8988T (cell line): ENCODE measurements at places on chromosomes 6 and 20.

GRCh38 chr20:8132484-8133309, 631 bp downstream of the PLCB1 start:
- DNase-seq, result no peak

DNA sequence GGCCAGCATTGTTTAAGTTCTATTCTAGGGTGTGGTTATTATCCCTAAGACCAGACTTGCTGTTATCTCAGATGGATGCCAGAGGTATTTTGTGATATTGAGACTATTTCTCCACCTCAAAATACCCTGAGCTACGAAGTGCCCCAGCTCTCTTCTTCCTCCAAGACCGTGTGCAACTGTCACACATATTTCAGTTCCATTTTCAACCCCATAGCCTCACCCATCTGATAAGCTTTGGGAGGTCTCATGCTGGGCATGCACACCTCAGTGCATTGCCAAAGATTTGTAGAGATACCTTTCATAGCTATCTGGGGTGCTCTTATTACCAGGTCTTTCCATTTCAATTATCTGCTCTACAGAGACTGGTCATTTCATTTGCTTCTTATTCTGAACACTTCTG, 815.8 kb upstream of the EYS start:
- DNase-seq, result no peak

DNA sequence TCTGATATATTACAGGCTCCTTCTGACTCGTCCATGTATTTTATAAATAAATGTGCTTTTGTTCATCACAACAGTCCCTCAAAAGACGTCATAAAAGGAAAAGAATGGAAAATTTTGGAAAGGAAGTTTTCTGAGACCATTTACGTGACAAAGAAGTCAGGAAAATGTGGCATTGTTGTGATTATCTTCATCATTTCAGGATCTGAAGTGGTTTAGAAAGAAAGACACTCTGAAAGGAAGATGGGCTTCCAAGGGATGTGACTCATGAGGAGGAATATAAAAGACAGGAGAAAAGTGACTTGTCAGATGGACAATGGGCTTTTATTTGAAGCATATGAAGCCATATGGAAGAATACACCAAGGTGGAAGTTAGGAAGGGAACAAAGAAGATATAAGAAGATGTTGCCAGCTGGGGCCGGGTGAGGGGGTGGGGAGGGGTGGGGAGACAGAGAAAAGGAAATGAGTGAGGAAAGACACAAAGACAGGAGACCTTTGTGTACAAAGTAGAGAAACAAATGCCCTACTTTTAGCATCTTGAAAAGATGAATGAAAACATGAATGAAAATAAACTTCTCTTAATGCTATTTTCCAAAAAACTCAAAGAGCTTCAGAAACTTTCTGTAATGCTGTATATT, 190.3 kb upstream of the PREP start:
- DNase-seq, result no peak

DNA sequence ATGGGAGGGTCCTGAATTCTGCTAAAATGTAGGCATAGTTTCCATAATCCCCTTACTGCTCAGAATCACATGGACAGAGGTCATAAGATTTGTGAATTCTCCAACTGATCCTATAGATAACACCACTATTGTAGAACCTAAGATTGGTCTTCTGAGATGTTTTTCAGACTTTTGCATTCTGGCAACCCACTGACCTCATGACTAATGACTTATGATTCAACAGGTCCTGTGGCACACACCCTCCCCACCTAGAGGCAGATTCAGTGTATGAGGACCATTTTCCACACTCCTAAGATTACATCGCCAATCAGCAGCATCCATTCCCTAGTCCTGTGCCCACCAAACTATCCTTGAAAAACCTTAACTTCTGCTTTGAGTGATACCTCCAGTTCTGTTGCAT, 207.2 kb downstream of the BTBD9 start:
- no peak for DNase-seq

DNA sequence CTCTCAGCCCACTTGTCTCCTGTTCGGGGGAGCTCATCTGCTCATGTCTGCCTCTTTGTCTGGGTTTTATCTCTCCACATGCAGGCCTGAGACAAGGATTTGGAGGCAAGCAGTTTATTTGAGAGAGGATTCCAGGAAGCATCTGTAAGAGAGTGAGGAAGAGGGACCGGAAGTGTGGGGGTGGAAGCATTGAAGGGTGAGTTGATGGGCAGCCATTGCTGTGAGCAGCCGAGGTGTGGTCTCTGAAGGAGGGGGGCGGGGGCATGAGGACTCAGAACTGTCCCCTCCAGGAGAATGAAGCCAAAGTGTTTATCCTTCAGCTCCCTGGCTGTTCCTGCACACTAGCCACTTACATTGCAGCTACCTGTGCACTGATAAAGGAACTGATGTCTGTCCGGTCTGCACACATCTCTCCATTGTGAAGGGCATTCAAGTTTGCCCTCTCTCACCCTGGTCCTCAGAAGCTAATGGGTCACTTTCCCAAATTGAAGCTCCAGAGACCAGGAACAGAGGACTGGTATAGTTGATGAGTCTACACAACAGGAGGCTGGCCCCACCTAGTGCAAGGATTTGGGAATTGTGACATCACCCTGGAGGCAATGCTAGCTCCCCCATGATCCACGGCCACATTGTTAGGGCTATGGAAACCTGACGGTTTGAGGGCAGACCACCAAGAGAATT, 100.5 kb upstream of the FOXA2 start:
- DNase-seq, result no peak

DNA sequence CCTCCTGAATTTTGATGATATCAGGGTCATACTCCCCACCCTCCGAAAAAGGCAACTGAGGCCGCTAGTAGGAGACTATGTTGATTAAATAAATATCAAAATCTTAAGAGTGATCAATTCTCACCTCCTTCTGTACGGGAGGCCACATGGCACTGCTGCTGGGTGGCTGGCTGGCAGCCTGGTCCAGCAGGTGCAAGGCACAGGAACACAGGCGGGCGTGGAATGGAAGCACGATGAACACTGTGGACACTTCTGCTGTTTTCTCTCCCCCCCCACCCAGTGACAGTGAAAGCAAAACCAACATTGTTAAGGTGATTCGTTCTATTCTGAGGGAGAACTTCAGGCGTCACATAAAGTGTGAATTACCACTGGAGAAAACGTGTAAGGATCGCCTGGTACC, 9.7 kb upstream of the CLDN20 start:
- no peak for DNase-seq

DNA sequence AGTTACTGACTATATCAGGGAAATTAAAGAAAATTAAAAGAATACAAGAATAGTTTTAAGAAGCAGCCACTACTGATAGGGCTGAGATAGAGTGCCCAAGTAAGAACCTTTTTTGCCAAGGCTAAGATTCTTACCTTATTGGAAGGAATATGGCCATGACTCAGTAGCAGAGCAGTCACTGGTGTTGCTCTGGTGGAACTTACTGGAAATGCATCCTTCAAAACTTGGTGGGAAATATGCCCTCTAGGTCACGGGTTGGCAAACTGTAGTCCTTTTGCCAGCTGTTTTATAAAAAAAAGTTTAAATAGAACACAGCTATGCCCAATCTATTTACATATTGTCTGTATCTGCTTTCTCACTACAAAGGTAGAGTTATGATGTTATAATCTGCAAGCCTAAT, 6.0 kb downstream of the HSF2 start:
- DNase-seq, result no peak

DNA sequence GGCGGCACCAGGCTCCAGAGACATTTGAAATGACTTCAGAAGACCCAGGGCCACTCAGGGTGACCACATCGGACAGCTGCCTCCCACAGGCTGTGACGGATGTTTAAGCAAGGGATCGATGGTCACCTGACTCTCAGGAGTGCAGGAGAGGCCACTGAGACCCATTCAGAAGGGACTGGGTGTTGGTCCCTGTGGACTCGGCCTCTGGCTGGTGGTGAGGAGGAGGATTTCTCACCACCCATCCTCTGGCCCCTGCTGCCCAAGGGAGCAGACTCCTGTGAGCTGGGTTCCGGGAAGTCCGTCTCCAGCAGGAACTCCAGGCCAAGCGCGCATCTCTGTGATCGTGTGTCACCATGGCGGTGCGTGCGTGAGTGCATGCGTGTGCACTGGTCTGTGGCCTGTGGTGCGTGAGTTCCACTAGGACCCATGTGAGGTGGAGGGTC, 25.5 kb downstream of the NPEPL1 start:
- no peak for DNase-seq

DNA sequence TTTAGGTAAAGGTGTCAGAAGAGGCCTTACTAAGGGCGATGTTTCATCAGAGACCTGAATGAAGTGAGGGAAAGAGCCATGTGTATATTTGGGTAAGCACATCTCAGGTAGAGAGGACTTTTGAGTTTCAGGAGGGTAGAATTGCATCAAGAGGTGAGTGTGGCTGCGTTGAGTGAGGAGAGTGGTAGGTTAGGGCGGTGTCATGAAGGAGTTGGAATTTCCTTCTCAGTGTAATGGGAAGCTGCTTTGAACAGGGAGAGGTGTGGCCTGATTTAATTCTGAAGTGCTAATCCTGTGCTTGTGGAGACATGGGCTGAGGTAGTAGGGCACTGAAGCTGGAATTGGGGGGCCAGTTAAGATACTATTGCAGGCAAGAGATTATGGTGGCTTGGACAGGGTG, 53.9 kb downstream of the IGF2R start:
- DNase-seq, result no peak

- no peak for DNase-seq
Measured at GRCh38 chr6:20711518-20711917, 177.3 kb downstream of the CDKAL1 start.

DNA sequence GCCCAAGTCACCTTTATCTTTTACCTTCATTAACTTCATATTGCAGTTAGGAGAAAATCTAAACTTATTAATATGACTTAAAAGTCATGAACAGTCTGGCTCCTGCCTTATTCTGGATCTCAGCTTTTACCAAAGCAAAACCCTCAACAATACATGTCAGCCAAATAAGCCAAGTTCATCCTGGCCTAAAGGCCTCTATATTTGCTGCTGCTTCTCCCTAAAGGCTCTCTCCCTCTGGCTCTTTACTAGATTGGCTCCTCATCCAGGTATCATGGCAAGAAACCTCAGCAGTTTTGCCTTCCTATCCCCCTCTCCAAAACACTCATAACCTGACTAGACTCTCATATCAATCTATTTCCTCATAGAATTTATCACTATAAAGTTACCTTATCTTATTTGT, 11.1 kb downstream of the LMBRD1 start:
- no peak for DNase-seq

DNA sequence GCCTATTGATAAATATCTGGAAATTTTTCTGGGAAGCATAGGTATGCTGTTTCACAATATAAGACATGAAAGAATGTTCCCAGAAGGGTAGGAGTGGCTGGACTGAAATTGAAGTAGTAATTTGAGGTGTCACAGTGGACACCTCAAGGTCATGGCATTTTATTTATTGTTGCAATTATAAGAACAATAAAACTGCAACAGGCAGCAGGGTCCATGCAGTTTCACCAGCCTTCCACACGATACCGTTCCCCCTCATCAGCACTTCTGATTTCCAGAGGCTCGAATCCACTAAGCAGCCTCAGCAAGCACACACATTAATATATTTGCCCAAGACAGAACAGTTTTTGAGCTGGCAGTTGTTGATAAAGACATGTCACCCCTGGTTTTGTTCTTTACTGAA, 1037.4 kb downstream of the KIF16B start:
- DNase-seq, result no peak

- DNase-seq, result no peak
Measured at GRCh38 chr6:165769401-165769800, 106.4 kb upstream of the PDE10A start.
